ENCODE measurements at places on chromosomes 2 and 18.

DNA sequence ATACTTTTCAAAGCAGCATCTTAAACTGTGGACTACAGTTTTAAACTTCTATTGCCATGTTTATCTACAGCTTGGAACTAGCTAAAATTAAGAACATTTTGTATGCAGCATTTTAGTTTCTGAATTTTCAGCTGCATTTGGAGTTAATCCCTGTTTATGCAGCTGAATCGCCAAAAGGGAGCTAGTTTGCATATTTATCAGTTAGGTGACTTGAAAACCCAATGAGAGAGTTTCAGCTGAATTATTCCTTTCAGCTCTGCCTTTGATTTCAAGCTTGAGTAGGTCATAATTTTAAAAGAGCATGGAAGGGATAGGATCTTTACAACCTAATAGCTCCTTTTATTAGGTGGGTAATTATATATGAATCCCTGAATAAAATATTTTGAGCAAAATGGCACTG lies 692.6 kb downstream of the MBD2 start:
- no peak for DNase-seq

- DNase-seq: no peak
Measured at GRCh38 chr2:9641641-9642040, 10.8 kb upstream of the YWHAQ start.

GRCh38 chr2:30266051-30266621 lies 34.8 kb downstream of the LBH start:
- peak; percentile 37 for DNase-seq

GRCh38 chr2:173578404-173579107 lies 223.9 kb downstream of the CDCA7 start:
- DNase-seq: no peak

DNA sequence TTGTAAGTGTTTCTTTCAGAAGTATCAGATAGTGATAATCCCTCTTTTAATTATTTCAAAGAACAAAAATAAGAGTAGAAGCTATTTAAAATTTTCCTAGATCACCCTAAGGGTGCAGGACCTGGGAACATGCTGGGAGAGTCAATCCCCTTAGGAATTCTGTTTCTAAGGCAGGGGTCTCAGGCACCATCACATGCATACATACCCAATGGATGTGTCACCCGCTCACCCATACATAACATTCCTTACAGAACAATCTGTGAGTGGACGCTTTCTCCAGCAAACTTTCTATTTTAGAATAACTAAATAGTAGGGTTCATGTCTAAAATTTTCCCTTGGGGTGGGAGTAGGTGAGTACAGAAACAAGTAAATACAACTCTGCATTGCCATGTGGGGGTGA lies 8.4 kb downstream of the DSEL start:
- no peak for DNase-seq

- no peak for DNase-seq
Measured at GRCh38 chr2:7373156-7373555, 455.9 kb downstream of the RNF144A start.

DNA sequence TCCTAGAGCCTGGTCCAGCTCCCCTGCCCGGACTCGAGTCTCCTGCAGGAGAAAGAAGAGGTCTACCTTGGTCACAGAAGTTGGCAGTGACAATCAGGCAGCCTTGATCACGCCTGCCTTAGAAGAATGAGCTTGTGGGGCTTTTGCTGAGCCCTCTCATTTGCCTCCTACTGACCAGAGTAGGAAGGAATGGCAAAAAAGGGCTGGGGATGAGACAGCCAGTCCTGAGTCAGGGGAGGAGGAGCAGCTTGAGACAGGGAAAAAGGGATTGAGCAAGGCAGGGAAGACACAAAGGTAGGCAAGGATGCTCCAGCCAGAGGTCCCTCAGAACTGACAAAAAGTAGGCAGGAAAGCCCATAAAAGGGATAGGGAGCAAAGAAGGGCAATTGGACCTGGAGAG lies 6.0 kb downstream of the WDR54 start:
- DNase-seq: no peak

GRCh38 chr2:188973641-188974040 lies 532 bp upstream of the COL3A1 start:
- DNase-seq: no peak

GRCh38 chr2:70305531-70305930 lies 3.7 kb upstream of the FAM136A start:
- DNase-seq: no peak

- DNase-seq: no peak
Measured at GRCh38 chr2:146850746-146851145, 994.1 kb upstream of the ACVR2A start.

DNA sequence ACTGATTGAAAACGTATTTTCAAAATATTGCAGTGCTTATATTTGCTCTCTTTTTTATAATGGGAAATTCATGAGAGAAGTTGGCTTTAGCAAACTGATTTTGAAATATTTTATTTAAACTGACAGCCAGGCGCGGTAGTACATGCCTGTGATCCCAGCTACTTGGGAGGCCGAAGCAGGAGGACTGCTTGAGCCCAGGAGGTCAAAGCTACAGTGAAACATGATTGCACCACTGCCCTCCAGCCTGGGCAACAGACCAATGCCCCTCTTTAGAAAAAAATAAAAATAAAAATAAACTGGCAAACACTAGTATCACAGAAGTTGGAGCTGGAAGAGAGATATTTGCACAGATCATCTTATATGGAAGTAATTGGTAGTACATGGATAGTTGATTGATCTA lies 20.7 kb downstream of the ZBTB7C start:
- DNase-seq: no peak

DNA sequence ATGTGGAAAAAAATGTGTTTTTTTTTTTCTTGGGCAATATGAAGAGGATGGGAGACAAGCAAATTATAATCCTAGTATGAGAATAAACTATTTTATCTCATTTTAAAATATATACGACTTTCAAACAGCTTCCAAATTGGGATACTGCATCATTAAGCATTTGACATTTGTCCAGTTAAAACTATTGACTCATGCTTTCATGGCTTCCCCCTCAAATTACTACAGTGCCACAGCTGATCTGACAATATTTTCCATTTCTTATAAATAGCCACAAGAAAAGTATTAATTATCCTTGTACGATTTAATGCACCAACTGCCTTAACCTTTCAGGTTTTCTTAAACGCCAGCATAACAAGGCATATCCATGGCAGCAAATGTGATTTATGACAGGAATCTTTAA lies 1134.8 kb upstream of the ZEB2 start:
- DNase-seq: no peak

GRCh38 chr2:58227171-58227917 lies 13.8 kb downstream of the FANCL start:
- DNase-seq: no peak

DNA sequence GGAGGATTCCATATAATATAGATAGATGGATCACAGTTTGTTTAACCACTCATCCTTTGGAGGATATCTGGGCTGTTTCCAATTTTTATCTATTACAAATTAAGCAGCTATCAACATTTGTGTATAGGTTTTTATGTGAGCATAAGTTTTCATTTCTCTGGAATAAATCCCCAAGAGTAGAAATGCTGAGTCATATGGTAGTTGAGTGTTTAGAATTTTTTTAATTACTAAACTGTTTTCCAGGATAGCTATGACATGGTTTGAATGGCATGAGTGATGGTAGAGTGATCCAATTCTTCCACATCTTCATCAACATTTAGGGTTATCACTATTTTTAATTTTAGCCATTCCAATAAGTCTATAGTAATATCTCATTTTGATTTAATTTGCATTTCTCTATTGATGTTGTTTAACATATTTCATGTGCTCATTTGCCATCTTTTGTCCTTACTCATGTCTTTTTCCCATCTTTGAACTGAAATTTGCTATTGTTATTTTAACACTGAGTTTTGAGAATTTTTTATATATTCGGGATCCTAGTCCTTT lies 31.4 kb downstream of the ABCB11 start:
- DNase-seq: no peak

- DNase-seq: no peak
Measured at GRCh38 chr2:156800065-156800653, 364.0 kb downstream of the GPD2 start.

DNA sequence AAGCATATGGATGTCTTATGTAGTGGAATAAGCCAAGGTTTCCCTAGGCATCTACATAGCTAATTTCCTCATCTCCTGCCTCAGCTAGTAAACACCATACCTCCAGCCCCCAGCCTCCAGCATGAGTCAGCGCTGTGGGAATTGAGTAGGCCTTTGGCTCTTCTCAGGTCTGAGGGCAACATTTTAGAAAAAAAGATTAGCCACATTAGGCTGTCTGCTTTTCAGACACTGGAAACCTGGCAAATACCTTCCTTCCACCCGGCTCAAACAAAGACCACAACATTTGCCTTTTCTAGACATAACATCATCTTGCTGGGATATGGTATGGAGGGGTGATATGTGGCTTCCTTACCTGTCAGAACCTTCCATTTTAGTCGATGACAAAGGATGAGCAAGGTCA lies 6.1 kb upstream of the CCDC195 start:
- DNase-seq: no peak

DNA sequence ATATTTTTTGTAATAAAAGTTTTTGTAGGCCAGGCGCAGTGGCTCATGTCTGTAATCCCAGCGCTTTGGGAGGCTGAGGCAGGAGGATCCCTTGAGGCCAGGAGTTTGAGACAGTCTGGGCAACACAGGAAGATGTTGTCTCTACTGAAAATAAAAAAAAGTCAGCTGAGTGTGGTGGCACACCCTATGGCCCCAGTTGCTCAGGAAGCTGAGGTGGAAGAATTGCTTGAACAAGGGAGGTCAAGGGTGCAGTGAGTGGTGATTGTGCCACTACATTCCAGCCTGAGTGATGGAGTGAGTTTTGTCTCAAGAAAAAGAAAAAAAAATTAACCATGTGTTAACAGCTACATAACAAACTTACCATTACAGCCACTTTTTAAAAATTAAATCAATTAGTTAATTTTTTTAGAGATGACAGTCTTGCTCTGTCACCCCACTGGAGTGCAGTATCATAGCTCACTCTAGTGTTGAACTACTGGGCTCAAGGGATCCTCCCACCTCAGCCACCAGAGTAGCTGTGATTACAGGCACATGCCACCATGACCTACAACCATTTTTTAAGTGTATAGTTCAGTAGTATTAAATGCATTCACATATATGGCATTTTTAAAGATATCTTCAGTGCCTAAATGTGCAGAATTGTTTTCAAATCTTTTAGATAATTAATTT lies 67.2 kb upstream of the ACYP2 start:
- DNase-seq: no peak

DNA sequence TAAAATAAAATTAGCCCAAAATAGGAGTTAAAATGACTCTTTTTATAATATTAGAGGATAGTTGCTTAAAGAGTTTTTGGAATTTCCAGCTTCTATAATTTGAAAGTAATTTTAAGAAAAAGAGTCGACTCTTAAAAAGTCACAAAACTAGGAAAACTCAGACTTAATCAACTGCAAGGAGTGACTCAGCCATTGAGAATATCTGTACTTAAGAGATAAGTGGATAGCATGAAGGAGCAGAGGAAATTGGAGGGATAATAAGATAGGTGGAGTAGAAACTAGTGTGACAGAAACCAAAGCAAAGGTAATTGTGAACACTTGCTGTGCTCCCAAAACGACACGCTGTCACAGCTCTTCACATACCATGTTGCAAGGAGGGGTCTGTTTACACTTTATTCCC lies 8.4 kb downstream of the RSAD2 start:
- DNase-seq: no peak

- DNase-seq: no peak
Measured at GRCh38 chr2:27264253-27264752, 1.5 kb upstream of the SLC30A3 start.

- no peak for DNase-seq
Measured at GRCh38 chr2:60633615-60634014, 80.2 kb upstream of the BCL11A start.

DNA sequence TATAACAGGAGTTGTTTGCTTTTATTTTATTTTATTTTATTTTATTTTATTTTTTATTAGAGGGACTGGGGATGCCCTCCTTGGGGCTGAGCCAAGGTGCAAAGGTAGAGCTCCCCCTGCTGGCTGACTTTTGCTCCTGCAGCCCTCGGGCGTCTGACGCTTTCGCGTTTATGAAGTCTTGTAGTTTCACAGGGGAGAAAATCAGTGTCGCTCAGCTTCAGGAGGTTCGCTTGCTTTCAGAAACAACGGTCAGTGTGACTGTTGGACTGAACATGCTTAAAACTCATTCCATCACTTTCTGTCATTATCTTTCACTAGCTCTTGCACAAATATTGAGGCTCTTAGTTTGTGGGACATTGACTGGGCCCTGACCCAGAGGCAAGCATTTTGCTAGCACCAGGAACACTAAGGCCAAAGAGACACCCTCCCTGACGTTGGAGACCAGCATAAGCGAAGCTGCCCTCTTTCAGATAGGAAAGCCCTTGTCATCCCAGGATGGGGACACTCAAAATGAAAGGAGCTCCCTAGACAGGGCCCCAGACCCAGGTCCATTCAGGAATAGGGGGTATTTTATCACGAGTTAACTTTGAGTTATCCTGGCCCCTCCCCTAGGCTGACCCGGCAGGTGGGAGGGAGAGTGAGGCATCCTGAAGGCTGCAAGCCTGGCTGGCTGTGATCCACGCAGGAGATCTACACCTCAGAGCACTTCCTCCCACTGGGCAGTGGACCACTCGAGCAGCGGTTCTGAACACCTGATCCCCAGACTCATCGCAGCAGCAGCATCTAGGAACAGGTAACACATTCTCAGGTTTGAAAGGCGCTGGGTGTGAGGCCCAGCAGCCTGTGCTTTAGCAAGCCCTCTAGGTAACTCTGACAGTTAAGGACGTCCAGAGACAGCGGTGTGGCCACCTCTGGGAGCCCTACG lies 34.4 kb downstream of the LGALSL start:
- peak; percentile 76 for DNase-seq

DNA sequence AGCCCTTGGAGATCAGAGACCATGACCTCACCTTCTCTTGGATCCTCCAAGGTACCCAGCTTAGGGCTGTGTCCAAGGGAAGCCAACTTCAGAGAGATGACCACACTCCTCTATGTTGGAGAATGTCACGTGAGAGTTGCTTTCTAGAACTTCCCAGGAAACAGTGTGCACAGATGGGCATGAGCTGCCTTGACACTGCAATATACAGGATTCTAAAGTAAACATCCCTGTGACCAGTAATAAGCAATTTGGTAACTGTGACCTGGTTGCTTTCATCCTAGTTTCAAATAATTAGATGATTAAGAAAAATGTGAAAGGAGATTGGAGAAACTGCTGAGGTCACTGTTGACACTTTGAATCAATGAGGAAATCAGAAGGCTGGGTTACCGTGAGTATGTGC lies 181.1 kb upstream of the EPAS1 start:
- DNase-seq: no peak

- DNase-seq: no peak
Measured at GRCh38 chr2:134611316-134611715, 107.5 kb downstream of the TMEM163 start.

DNA sequence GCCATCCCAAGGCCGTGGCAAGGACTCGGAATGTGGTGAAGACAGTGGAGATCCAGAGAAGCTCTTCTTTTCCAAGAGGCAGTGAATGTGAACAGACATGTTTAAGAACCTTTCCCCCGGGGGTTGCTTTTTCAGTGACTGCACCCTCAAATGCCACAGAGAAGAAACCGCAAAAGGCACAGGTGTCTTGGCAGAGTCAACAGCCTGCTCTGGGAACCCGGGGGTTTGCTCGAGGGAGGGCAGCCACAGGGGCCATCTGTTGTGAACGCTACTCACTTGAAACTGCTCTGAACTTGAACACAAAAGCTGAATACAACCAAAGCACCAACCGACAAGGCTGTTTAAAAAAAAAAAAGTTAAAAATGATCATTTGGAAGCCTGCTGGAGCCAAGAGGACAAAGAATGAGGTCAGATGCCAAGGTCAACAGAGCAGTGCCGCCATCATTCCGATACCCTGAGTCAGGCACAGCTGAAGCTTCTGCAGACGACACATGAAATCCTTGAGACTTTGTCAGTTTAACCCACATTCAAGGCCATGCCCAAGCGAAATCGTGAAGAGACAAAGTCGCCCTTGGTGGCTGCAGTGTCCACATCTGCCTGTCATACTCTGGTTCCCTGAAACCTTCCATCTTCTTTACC lies 47.4 kb downstream of the PSMG2 start:
- DNase-seq: no peak

Measured in GM10248 (cell line).